ENCODE measurements at places on chromosomes 6 and 20.

- DNase-seq, result no peak
These were observed 47.5 kb upstream of the NAA20 start for GRCh38 chr20:19969507-19970255.

GRCh38 chr6:3808759-3809514, 40.2 kb upstream of the FAM50B start:
- DNase-seq, result no peak

- peak; percentile 85 for DNase-seq
These were observed 150.3 kb downstream of the SYCP2 start for GRCh38 chr20:59782986-59783640.

- no peak for DNase-seq
These were observed 6.4 kb downstream of the MAN1A1 start for GRCh38 chr6:119343167-119343566.
